ENCODE measurements at places on chromosomes 5 and 9.

GRCh38 chr5:118126159-118126558 lies 862.2 kb downstream of the DTWD2 start:
- no peak for DNase-seq

DNA sequence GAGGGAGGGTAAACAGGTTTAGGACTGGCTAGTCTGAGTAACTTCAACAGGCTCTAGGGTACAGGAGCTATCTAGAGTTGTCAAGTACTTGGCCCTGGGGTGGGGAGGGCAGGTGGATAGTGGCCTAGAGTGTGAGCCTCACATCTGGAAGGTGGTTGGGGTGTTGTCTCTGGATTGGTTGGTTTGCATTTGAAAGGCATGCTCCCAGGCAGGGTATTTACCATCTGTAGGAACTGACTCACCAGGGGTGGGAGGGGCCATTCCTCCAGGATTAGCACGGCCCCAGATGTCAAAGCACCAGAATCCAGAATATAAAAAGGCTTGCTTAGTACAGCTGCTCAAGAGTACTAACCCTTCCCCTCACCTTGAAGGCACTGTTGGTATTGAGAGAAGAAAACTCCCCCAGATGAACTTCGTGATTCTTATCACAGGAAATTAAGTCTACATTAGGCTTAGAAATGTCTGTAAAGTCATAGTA lies 193.3 kb downstream of the NTRK2 start:
- DNase-seq = no peak

GRCh38 chr5:68739752-68740151 lies 354.1 kb upstream of the SLC30A5 start:
- no peak for DNase-seq

DNA sequence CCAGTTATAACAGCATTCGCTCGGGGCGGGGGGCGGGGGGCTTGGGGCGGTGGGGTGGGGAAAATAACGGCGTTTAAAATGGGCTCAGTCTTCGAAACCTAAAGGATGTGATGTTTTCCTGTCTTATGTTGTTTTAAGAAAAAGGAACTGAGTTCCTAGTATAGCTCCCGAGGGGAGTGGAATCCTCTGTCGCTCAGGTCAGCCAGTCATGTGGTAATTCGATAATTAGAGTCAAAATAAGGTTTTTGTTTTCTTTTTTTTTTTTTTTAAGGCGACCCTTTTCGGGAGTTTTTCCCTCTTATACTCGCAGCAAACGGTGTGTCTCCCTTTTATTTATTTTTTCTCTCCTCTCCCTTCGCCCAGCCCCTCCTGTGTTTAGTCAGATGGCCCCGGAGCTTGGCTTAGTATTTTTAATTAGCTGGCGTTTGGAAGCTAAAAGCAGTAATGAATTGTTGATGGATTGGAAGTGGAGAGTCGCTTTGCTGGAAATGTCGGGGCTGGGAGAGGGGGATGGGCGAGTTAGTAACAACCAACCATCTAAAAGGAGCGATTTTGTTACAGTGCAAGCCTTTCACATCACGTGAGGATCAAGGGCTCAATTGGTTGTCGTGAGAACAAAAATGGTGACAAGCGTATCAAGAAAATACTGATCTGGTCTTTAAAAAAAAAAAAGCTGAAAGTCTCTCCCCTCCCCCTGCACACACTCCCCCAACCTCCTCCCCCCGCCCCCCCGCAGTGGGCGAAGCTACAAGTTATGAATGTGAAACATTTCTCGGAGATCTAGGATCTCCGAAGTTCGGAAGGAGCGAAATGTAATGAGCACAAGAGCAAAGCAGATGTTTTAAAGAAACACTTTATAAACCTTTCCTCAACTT lies 714 bp upstream of the ZNF608 start:
- peak; percentile 7 for DNase-seq

DNA sequence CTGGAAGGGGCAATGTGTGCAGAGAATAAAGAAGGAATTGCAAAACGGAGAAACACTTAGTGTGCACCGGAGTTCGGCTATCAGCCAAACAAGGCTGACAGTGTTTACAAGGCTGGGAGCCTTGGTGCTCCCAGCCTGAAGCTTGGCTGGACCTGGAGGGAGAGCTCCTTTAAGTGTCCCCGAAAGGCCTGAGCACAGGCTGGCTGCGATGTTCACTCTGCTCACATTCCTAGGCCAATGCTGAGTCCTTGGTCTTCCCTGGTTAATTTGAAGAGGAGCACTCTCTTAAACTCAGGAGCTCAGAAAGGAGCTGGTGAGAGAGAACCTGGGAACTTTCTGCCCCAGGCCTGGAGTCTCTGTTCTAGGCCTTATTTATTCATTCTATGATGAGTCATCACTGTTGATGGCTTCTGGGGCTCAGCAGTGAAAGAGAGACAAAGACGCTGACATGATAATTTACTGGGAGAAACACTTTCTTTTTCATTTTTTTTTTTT lies 88.6 kb upstream of the MYO10 start:
- no peak for DNase-seq

DNA sequence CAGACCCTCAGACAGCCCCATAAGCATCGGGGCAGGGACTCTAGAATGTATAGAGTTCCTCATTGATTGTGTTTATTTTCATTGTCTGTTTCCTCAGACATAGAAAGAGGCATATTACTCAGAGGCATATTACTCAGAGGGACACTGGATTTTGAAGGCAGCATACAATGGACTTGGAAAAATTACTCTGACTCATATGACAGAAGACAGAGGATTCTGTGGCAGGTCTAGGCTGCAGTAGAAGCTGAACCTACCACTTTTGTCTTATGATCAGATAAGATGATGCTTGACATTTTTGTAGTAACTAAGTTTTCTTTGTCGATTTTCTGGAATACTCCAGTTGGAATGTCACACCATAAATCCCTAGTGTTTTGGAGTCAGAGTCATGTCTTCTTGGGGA lies 105.2 kb downstream of the ST8SIA4 start:
- no peak for DNase-seq

GRCh38 chr5:88860501-88860900 lies 22.5 kb downstream of the MEF2C start:
- no peak for DNase-seq

- no peak for DNase-seq
Observed at GRCh38 chr5:107235167-107235566, 435.6 kb downstream of the EFNA5 start.

- DNase-seq = no peak
Observed at GRCh38 chr9:133124123-133124906, 3.3 kb upstream of the RALGDS start.

Data from activated CD4-positive, alpha-beta T cell treated with anti-CD3 and anti-CD28 coated beads for 36 hours (primary cell).